ENCODE measurements at places on chromosomes 2 and 18. TPM values are rescaled to one million over a fixed set of nuclear protein-coding genes. Genes with fewer than 3 reads are reported as not detected.
A peak's percentile ranks its signal among the peaks of the same experiment; 100 is the strongest.

DNA sequence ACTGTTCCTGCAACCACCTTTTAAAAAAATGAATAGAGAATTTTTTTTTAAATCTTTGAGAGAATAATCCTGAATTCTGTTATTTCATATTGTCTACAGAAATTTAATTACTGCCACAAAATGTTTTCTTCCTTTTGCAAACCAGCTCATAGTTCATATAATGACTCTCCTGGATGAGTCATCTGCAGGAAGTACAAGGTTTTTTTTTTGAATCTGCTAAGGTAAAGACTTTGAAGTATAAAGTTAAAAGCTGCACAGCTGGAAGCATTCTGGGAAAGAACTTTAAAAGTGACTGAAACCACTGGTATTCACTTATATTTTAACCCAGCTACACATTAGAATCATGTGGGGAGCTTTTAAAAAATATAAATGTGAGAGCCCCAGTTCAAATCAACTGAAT lies 25.4 kb downstream of the SESTD1 start:
- no peaks in the 10 kb centered on the region for H3K27me3 ChIP-seq
- H3K36me3 ChIP-seq: no peaks in the 10 kb centered on the region
- DNase-seq: peak; percentile 71
- peaks cover 34% of the 10 kb centered on the region for H3K4me1 ChIP-seq
- peak overlapping the region; percentile 36 for H3K4me3 ChIP-seq
- H3K27ac ChIP-seq: peak overlapping the region; percentile 47

- DNase-seq: no peak
- peaks cover 9% of the 10 kb centered on the region for H3K4me1 ChIP-seq
- H3K27me3 ChIP-seq: peaks cover 12% of the 10 kb centered on the region
- no peak overlapping the region for H3K4me3 ChIP-seq
- H3K36me3 ChIP-seq: peaks cover 3% of the 10 kb centered on the region
- H3K27ac ChIP-seq: no peak overlapping the region
These were observed 737 bp upstream of the CYB5A start for GRCh38 chr18:74292541-74292858.

GRCh38 chr2:228688007-228688645 lies 506.6 kb upstream of the SPHKAP start:
- H3K36me3 ChIP-seq: no peaks in the 10 kb centered on the region
- no peaks in the 10 kb centered on the region for H3K27me3 ChIP-seq
- no peak overlapping the region for H3K4me3 ChIP-seq
- no peak for DNase-seq
- no peaks in the 10 kb centered on the region for H3K4me1 ChIP-seq

The SMYD1 gene
- total RNA-seq: not detected

- no peak overlapping the region for H3K27ac ChIP-seq
- no peak for DNase-seq
- no peaks in the 10 kb centered on the region for H3K27me3 ChIP-seq
- H3K4me1 ChIP-seq: no peaks in the 10 kb centered on the region
- no peak overlapping the region for H3K4me3 ChIP-seq
- H3K36me3 ChIP-seq: no peaks in the 10 kb centered on the region
These were observed 360.0 kb downstream of the EPHA4 start for GRCh38 chr2:221212105-221212504.

DNA sequence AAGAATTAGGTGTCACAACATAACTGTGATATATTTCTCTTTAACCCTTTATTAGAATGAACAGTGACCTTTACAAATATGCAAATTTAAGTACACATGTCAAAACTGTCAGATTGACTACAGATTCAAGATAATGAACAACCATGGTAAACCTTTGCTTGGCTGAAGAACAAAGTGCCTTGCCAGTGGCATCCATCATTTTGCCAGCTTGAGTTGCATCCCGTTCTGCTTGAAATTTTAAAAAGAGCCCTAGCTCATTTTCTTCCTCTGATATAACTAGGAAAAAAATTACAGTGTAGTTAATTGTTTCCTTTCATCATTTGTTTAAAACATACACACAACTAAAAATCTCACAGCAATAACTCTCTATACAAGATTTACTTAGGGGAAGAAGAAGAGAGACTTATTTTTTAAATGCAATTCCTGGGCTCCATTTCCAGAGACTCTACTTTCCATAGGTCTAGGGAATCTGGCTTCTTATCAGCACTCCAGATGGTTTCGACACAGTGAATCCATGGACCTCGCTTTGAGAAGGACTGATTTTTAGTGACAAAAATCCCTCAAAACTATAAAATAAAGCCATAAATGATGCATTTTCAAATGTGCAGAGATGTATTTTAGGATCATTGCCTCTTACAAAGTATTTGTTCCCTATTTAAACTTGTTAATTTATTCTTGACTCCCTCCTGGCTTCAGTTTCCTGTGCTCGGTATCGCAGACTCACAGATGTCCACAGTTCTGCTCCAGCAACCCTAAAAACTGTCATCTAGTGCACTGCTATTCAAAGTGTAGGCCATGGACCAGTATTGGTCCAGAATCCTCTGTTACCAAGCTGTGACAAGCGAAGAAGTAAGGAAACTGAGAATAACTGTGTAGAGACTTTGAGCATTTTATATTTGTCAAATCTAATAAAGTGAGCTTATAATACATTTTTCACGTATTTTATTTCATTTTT lies 50.1 kb downstream of the ICA1L start:
- no peaks in the 10 kb centered on the region for H3K36me3 ChIP-seq
- no peak overlapping the region for H3K27ac ChIP-seq
- H3K4me3 ChIP-seq: no peak overlapping the region
- no peaks in the 10 kb centered on the region for H3K4me1 ChIP-seq

- peaks cover 16% of the 10 kb centered on the region for H3K36me3 ChIP-seq
- peak overlapping the region; percentile 91 for H3K27ac ChIP-seq
- H3K27me3 ChIP-seq: no peaks in the 10 kb centered on the region
- peak overlapping the region; percentile 94 for H3K4me3 ChIP-seq
These were observed 2.5 kb downstream of the TMBIM1 start for GRCh38 chr2:218289639-218290315.

DNA sequence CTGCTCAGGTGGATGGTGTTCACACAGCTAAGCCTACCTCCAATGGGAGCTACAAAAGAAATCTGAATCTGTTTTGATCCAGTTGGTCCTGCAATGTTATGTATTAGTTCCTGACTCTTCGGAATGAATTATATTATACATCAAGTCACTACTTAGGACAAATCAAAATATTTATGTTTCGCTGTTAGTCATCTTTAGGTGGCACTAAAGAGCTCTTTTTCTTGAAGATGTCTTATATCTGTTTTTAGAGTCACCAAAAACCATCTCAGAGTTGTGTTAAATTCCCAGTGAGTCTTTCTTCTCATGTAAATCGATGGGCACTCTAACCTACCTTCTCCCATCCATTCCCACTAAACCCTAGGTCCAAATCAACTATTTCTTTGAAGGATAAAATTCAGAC lies 2.2 kb downstream of the DNER start:
- H3K36me3 ChIP-seq: no peaks in the 10 kb centered on the region
- no peak overlapping the region for H3K27ac ChIP-seq
- H3K4me1 ChIP-seq: peaks cover 5% of the 10 kb centered on the region
- peaks cover 73% of the 10 kb centered on the region for H3K27me3 ChIP-seq
- DNase-seq: no peak

GRCh38 chr2:149410701-149411484 lies 80.5 kb downstream of the LYPD6 start:
- H3K27ac ChIP-seq: no peak overlapping the region
- H3K4me1 ChIP-seq: no peaks in the 10 kb centered on the region
- DNase-seq: no peak
- no peaks in the 10 kb centered on the region for H3K36me3 ChIP-seq

- no peak for DNase-seq
- peaks cover 24% of the 10 kb centered on the region for H3K4me1 ChIP-seq
- peaks cover 41% of the 10 kb centered on the region for H3K27me3 ChIP-seq
- no peak overlapping the region for H3K4me3 ChIP-seq
- H3K36me3 ChIP-seq: peaks cover 6% of the 10 kb centered on the region
These were observed 2.5 kb downstream of the SESTD1 start for GRCh38 chr2:179262077-179262660.

DNA sequence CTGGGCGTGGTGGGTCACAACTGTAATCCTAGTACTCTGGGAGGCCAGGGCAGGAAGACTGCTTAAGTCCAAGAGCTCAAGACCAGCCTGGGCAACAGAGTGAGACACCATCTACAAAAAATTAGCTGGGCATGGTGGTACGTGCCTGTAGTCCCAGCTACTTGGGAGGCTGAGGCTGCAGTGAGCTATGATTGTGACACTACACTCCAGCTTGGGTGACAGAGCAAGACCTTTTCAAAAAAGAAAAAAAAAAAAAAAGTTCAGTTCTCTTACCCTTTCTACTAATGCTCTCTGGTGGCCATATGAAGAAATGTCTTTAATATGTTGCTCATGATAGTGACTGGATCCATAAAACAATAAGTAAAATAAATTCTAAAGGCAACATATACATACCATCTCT lies 14.9 kb downstream of the TYW5 start:
- peak; percentile 55 for DNase-seq
- peaks cover 10% of the 10 kb centered on the region for H3K4me1 ChIP-seq
- H3K36me3 ChIP-seq: peaks cover 36% of the 10 kb centered on the region
- H3K27me3 ChIP-seq: no peaks in the 10 kb centered on the region

- no peaks in the 10 kb centered on the region for H3K4me1 ChIP-seq
- no peak for DNase-seq
- no peaks in the 10 kb centered on the region for H3K36me3 ChIP-seq
- no peaks in the 10 kb centered on the region for H3K27me3 ChIP-seq
These were observed 131.6 kb downstream of the CCDC85A start for GRCh38 chr2:56315376-56315775.

The SERPINB10 gene
- not detected for total RNA-seq

DNA sequence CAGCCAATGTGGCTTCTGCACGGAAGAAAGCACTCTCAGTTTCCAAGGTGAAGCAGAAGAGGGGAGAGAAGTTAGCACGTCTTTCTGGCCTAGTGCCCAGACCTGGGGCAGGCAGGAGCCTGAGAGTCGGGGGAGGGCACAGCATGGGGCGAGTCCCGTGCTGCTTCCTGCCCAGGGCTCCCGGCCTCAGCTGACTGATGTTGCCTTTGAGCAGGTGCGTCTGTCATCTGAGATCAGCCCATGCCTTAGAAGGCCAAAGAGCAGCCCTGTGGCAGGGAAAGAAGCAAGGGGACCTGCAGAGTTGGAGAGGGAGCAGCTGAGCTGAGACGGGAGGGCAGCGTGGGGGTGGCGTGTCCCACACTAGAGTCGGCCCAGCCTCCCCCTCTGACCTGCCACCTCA lies 3.3 kb downstream of the KCNIP3 start:
- peaks cover 6% of the 10 kb centered on the region for H3K27me3 ChIP-seq
- no peak overlapping the region for H3K27ac ChIP-seq
- H3K4me1 ChIP-seq: no peaks in the 10 kb centered on the region
- no peak for DNase-seq
- H3K36me3 ChIP-seq: no peaks in the 10 kb centered on the region

The IAH1 gene
- total RNA-seq: 76.0 TPM

Data from activated CD4-positive, alpha-beta T cell treated with anti-CD3 and anti-CD28 coated beads, Interleukin-2, amount 10 ng/mL, durations not matched to agents 24 days and 14 days (primary cell).